ENCODE measurements at places on chromosomes 7 and 10.
A peak's percentile ranks its signal among the peaks of the same experiment; 100 is the strongest.

DNA sequence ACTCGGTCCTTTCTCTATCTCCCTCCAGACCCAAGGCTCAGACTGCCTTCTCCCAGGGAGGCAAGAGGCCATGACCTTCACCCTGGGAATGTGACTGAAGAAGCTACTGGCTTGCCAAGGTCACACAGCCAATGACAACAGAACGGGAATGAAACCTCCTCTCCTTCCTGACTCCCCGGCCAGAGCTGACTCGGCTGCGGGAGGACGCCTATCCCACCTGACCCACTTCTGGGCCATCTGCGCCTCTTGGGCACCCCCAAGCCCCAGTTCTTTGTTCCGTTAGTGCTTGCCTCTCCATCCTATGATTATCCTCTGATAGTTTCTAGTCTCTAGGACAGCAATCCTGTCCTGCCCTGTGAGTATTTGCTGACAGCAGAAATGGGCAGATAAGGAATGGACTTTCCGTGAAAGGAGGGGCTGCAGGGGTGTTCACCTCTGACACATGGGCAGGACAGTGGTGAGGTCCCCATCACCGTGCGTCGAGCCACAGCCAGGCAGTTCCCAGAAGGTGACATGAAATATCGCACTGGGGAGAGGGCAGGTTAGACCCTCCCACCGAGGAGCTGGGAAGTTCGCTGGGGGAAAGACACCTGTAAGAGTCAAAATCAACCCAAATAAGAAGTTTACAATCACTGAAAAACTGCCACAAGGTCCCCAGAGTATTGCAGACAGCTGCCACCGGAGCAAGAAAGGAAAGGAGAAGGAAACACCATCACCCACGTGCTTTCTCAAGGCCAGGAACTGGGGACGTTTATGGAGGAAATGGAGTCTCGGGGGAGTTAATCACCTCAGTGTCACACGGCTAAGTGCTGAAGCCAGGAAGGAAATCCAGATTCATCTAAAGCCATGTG is 63.0 kb downstream of the INSIG1 start:
- no peak for DNase-seq

DNA sequence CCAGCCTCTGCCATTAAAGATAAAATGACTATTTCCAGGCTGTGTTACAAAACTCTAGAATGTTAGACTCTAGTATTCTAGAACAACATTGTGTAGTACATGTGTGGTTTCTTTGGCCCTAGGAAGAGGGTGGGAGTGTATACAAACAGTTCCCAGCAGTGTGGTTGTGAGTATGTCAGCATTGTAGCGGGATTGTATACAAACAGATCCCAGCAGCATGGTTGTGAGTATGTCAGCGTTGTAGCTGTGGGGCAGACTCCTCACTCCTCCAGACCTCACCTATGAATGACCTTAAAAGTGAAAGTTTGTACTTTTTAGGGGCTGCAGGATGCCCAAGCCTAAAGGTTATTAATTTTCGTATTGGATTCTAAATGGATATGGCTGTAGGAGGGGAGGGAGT is 6.9 kb upstream of the ACSL5 start:
- no peak for DNase-seq

- no peak for DNase-seq
These were observed 375.5 kb downstream of the SEMA3D start for GRCh38 chr7:84811362-84811761.

- DNase-seq: peak; percentile 34
These were observed 26.1 kb upstream of the RSU1 start for GRCh38 chr10:16843252-16843870.

GRCh38 chr10:62637249-62638061 is 167.1 kb upstream of the ADO start:
- DNase-seq: no peak

DNA sequence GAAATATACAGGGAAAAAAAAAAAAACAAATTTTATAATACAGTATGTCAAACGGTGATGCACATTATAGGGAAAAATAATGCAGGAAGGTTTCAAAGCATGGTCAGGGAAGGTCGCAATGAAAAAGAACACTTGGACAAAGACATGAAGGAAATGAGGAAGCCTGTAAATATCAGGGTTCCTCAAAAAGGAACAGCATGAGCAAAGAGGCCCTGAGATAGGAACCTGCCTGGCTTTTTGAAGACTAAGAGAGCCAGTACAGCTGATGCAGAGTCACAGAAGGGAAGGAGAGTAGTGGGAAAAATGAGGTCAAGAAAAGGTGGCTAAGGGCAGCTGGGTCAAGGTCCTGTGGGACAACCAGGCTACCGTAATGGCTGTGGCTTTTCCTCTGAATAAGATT is 1.9 kb downstream of the VPS41 start:
- DNase-seq: no peak

GRCh38 chr7:6480323-6480660 is 32.5 kb upstream of the DAGLB start:
- DNase-seq: no peak

GRCh38 chr7:5543361-5543760 is 119.7 kb upstream of the TNRC18 start:
- no peak for DNase-seq

- no peak for DNase-seq
These were observed 191.3 kb upstream of the CDCA7L start for GRCh38 chr7:22137026-22137425.

GRCh38 chr10:10992072-10992471 is 25.6 kb upstream of the CELF2 start:
- DNase-seq: no peak

- DNase-seq: peak; percentile 73
These were observed 627 bp upstream of the FLNC start for GRCh38 chr7:128829391-128830166.

GRCh38 chr7:43394441-43395130 is 188.3 kb upstream of the STK17A start:
- DNase-seq: no peak

- no peak for DNase-seq
These were observed 110.6 kb downstream of the EMX2 start for GRCh38 chr10:117653170-117653515.

- no peak for DNase-seq
These were observed 1.5 kb downstream of the PCLO start for GRCh38 chr7:83161186-83161585.

DNA sequence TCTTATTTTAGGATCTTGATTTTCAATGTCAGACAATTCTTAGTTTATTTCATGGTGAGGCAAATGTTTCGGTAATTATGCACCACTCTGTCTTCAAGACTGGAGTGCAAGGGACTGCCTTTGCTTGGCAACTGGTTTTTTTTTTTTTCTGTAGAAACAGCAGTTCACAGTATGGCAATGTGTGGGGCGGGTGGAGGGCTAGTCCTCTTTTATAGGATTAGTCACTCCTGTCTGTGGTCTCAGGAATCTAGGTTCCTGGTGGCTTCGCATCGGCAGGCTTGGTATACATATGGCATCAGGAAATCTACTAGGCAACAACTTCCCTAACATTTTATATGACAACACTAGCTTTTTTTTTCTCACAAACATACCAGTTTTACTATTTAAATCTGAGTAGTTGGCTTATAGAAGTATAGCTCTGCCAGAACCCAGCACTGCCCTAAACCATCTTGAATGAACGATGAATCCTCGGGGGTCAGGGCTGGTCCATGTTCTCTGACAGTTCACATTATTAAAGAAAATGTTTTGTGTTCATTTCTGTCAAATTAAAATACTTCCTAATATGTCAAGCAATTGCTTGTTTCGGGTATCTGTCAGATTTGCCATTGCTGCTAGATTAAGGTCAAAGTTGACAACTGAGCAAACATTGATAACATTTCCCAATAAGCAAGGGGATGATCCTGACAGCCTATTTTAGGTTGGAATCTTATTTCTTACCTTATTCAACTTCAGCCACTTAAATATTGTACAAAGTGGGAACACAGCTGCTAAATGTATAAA is 289.7 kb upstream of the VSTM2A start:
- DNase-seq: no peak

GRCh38 chr7:108181073-108181985 is 51.2 kb upstream of the LAMB4 start:
- peak; percentile 57 for DNase-seq

- DNase-seq: no peak
These were observed 31.2 kb downstream of the CFAP46 start for GRCh38 chr10:132910901-132911785.

GRCh38 chr7:115352375-115352774 is 430.5 kb downstream of the MDFIC start:
- DNase-seq: no peak

DNA sequence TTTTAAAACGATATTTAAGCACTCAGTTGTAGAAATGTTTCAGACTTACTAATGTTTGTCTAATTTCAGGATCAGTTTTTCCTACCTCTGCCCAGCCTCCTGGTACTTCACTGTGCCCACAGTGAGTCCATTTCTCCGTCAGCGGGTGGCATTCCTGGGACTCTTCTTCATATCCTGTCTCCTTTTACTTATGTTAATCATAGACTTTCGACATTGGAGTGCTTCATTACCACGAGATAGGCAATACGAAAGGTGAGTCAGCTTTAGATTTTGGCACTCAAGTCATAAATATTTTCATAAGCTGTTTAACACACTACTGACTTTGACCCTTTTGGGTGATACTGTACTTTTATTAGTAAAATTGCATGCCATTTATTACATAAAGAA is 2.1 kb downstream of the ENTPD7 start:
- no peak for DNase-seq

GRCh38 chr7:65989694-65990080 is 7.7 kb upstream of the GUSB start:
- DNase-seq: no peak

DNA sequence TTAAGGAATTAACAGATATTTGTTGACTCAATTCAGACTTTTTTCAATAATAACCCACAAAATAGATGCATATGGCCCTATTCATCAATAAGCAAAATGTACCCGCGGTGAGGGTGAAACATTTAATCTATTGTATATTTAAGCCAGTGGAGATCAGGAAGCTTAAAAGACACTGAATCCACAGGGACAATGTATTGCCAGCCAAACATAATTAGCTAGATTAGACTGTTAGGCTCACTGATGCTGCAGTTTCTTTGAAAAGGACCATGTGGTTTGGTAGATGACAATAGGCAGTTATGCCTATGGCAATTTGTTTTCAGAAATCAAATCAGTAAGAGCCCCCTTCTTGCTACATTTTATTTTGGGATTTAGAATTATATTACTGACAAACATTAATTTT is 87.3 kb upstream of the PLXDC2 start:
- DNase-seq: peak; percentile 17

GRCh38 chr7:99860281-99861127 is 16.3 kb downstream of the OR2AE1 start:
- no peak for DNase-seq

DNA sequence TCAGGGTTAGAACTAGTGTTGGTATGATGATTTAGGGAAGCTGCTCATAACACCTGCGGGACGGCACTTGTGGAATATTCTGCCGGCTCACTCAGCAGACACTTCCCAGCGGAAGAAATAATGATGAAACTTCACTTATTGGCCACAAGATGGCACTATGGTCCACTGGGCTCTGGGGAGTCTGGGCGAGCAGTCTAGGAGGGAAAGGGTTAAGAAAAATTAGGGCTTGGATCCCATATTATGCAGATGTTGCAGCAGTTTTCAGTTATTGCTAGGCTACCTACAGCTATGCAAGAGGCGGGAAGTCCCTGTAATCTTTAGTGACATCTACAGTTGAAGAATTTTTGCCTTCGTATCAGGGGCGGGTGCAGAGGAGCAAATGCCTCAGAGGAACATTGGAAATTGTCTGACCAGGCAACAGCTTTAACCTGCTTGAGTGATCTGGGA is 238.7 kb upstream of the PRSS58 start:
- DNase-seq: peak; percentile 67

DNA sequence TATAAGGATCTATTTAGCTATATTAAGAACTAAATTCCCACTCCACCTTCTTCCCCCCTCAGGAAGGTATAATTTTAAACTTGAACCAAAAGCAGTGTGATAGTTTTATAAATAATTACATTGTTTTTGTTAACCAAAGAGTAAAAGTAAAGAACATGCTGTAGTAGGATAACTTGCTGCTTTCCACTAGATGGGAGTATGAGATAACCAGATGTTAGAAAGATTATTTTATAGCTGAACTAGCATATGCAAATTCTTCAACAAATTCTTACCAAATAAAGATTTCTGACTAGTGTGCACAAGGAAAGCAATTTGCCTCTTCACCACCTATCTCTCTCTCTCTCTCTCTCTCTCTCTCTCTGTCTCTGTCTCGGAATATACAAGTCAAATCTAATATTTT is 31.8 kb downstream of the TES start:
- no peak for DNase-seq

DNA sequence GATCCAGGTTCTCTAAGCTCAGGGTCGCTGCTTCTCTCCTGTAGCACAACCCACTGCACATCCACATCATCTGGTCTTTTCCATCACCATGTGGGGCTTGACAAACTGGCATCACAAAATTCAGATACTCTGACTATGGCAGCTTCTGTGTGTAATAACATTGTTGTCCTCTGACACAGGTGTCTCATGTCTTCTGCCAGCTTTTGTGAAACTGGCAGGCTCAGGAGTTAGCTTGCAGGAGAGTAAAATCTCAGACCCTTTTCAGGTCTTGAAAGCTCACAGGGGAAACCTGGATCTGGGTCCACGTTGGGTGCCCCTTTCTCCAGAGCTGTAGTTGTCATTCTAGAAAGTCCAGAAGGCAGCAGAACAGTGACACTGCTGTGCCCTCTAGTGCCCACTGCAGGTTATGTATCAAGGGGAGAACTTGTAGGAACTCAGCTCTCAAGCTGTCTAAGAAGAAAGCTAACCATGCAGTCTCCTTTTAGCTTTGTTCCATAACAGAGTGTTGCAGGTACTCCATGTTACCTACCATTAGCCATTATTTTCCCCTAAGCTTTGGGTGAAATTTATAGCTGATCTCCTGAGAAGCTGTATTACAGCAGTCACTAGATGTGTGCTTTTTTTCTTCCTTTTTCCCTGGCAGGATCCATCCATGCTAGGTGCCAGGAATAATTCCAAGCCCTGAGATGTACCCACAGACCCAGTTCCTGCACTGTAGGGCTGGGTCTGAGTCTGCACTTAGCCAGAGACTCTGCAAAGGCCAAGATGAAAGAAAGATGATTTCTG is 102.7 kb downstream of the ZNF248 start:
- DNase-seq: peak; percentile 32

GRCh38 chr10:87551326-87551725 is 46.6 kb downstream of the MINPP1 start:
- DNase-seq: no peak

DNA sequence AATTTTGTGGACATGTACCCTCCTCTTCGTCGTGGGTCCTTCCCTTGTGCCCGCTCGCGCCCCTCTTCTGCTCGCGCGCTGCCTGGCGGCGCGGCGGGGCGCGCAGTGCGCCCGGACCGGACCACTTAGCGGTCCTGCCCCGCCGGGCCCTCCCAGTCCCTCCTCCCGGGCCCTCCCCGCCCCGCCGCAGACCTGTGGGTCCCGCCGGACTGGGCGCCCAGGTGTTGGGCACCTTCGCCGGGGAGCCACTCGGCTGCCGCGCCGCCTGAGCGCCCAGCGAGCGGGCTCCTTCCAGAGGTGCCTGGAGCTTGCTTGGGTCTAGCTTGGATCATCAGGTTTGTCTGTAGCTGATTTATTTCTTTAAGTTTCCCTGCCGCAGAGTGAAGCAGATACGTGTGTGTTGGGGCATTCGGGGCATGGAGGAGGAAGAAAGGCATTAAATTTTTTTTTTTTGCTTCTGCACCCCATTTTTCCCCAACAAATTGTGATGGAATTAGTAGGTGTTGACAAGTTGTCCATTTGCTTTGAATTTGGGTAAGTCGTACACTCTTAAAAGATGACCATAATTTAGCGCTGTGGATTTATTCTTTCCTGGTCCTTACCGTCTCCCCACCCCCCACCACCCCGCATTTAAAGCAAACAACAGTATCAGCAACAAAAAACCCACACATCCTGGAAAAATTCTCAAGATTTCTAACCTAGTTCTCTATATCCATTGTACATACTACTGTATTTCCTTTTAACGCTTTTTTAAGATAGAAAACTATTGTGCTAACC is 905 bp downstream of the C1GALT1 start:
- peak; percentile 82 for DNase-seq

- DNase-seq: no peak
These were observed 116.4 kb downstream of the TCERG1L start for GRCh38 chr10:131195116-131195515.
